ENCODE measurements at places on chromosomes 2 and 18.

GRCh38 chr2:232547991-232548390, 2.4 kb downstream of the TIGD1 start:
- no peak for DNase-seq

DNA sequence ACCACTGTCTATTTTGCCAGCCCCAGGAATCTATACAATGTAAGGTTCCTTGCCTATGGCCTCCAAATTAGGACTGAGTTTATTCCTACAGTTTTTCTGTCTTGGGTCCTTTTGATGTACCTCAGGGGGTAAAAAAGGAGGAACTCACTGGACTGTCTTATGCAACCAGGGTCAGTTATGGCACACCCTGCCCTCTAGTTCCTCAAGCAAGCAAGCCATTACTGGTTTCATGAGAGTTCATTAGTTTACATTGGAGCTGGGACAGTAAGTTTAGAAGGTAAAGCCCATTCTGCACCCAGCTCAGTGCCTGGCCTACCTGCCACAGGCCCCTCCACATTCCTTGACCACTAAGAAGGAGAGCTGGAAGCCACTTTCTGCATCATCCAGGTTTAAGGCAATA, 68.7 kb upstream of the WIPF1 start:
- no peak for DNase-seq

DNA sequence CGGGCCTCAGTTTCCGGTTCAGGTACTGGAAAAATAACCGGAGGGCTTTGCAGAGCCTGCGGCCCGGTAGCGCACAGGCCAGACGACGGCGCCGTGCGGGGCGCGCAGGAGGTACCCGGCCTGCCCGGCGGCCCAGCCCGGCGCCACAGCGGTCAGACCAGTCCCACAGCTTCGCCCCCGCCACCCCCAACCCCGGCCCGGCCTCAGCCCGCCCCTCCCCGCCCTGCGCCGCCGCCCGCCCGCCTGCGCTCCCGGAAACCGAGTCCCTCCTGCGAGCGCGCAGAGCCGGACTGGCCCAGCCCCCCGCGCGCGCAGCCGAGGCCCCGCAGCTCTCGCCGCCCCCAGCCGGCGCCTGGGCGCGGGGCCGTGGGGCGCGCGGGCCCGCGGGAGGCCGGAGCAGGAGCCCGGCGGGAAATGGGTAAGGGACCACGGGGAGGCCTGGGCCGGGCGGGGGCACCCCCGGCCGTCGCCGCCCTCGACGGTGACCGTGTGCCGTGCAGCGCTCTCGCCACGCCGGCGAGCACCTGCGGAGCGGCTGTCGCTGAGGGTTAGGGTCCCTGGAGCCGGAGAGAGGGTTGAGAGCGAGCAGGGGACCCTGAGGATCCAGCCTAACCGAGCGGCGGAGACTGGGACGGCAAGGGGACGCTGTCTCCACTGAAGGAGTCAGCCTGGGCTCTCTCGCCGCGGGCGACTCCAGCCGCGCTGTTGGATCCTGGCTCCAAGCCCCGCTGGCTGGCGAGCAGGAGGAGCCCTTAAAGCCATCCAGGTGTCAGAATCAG, 16.5 kb upstream of the PSD4 start:
- DNase-seq, result peak; percentile 59

DNA sequence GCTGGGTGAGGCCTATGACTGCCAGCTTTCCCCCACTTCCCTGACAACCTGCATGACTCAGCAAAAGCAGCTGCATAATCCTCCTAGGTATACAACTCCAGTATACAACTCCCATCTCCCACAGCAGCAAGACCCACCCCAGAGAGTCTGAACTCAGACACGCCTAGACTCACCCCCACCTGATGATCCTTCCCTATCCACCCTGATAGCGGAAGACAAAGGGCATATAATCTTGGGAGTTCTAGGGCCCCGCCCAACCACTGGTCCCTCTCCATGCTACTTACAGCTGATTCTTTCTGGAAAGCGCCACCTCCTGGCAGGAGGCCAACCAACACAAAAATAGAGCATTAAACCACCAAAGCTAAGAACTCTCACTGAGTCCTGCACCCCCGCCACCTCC, 296.5 kb downstream of the DCC start:
- no peak for DNase-seq

DNA sequence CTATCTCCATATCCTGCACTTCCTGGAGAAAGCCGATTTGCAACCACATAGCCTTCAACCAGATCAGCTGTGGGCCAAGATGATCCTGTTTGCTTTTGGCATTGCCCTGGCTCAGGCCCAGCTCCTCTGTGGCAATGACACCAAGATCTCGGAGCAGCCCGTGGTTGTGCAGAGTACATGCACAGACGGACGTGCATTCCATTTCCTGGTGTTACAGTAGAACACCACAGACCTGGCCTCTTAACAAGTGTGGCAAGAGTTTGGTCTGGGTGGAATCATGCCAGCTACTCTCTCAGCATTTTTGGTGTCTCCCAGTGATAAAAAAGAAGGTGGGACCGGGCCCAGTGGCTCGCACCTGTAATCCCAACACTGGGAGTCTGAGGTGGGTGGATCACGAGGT, 20.0 kb downstream of the MALT1 start:
- DNase-seq, result no peak

DNA sequence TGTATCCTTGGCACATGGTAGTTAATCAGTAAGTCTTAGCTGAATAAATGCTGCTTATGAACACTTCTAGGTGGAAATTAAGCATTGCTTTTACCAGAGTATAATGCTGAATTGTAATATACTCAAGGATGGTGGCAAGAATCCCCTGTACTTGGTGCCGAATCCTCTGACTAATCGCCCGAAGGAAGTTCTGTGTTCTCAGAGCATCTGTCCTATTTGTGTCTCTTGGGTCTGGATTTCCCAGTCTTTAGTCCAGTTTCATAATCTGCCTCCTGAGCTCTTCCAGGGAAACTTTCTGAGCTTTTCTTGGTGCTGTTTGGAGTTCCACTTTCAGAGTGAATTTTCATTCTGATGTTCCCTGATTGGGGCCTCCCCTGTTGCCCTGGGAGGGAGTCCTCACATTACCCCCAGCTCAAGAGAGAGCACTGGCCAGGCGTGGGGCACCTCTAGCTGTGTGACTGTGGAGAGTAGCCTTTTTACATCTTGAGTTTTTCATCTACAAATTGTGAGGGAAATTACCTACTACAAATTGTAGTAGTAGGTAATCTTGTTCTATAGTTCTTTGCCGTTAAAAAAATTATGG, 144.9 kb downstream of the LTBP1 start:
- DNase-seq, result no peak

DNA sequence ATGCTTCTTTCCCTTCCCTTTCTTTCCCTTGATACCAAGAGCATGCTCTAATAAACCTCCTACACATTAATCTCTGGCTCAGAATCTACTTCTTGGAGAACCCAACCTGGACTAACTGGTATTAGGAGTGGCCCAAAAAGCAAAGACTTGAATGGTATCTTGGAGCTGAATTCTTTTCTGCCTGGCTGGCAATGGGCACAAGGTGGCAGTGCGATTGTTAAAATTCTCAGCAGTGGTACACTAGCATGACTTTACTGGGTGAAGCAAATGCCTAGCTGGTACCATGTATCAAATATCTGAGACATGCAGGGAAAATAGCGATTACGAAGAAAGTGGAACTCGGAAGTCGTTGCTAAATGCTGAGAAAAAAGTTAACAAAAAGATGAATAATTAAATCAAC, 376.1 kb downstream of the XIRP2 start:
- peak; percentile 17 for DNase-seq

GRCh38 chr18:27413495-27414401, 228.6 kb upstream of the CHST9 start:
- DNase-seq, result no peak

- DNase-seq, result no peak
Measured at GRCh38 chr18:6649421-6650126, 79.9 kb upstream of the ARHGAP28 start.

GRCh38 chr2:237652181-237652580, 24.8 kb downstream of the LRRFIP1 start:
- no peak for DNase-seq

DNA sequence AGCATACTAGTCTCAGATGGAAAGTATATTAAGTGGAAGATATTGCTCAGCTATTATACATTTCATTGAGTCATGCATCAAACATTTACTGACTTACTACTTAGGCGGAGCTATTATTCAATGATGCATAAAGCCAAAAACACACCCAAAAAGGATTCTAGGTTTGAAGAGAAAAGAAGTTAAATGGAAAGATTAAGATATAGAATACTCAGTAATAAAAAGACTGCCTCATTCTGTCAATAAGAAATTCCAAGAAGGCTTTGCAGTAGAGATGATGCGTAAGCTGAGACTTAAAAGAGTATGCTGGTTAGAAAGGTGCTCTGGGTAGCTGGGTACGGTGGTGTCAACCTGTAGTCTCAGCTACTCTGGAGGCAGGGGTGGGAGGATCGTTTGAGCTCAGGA, 27.6 kb downstream of the STK17B start:
- no peak for DNase-seq

- no peak for DNase-seq
Measured at GRCh38 chr2:183153967-183154366, 29.7 kb downstream of the NUP35 start.

GRCh38 chr18:28174181-28174905, 2.6 kb downstream of the CDH2 start:
- no peak for DNase-seq

DNA sequence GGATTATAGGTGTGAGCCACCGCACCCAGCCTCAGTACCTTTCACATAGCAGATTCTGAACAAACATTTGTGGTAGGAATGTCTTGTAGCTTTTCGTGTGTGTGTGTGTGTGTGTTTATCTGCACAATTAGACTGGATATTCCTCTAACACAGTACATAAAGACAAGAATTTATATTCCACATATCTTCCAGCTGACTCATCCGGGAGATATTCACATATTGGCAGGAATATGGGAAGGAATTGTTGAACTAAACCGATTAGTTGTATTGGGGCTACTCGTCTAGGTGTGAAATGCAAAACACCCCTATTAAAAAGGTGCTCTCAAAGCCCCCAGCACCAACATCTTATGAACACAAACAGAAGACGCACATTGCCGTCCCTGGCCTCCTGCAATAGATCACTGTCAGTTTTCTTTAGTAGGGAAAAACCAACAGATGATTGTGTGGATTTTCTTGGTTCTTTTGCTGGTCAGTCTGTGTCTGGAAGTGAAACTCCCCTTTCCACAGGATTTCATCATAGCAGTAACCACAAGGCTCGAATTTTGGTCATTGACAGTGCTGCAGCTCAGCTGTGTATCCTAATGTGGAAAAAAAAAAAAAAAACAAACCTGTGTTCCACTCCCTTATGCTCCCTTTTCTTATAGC, 208.5 kb upstream of the ACVR2A start:
- no peak for DNase-seq

DNA sequence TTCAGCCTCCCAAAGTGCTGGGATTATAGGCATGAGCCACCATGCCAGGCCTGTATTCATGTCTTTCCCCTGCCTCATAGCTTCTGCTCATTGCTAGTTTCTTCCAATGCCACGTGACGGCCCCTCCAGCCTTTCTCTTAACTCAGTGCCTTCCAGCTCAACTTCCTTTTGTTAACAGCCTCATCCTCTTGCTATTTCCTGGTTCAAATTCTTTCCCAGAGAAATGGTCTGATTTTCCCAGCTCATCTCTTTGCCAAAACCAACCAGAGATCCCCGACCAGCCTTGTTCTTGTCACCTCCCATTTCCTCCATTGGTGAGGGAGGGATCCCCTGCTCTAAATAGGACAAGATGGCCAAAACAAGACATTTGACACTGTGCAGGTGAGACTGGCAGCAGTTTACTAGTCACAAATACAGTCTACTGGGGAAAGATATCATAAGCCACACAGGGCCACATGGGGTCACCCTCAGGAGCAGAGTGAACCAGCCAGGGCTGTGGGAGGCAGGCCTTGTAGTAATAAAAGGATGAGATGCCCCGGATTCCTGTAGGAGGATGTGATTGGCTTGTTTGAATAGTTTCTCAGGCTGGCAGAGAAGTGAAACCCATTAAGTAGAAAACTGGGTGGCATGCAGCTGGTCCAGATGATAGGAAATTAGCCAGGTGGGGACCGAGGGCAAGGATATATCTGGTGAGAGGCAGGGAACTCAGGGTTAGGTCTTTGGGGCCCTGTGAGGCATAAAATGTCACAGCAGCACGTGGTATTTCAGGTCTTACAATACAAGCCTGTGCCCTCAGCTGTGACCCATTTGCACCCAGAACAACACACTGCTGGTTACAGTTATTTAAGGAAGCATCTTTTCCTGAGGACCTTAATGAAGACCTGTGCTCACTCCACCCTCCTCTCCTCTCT, 6.4 kb downstream of the CD207 start:
- DNase-seq, result no peak

DNA sequence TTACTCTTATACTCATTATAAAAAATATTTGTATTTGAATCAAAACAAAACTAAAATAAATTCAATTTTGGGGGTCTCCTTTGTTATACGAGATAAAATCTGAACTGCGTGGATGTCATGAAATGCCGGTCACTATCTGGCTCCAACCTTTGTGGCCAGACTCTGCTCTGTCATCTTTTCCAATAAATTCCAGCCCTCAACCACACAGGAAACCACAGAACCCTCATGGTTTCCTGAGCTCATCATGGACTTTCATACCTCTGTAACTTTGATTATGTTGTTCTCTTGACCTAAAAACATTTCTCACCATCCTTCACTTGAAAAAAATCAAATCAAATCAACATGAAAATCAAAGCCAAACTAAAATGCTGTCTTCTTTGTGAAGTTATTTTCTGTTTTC, 724.7 kb downstream of the METTL4 start:
- DNase-seq, result no peak

DNA sequence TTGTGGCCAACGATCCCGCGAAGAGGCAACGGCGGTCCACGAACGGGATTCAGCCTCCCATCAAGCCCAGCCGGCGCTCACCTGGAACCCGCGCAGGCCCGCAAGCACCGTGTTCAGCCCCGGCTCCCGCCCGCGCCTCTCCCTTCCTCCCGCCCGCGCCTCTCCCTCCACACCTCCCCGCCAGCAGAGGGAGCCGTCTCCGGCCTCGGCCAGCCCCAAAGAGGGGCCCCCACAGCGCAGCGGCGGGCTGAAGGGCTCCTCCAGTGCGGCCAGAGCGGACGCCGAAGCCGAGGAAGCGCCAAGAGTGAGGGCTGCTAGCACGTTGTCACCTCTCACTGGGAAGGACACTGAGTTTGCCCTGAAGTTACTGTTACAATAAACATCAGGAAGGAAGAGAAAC, 55.3 kb upstream of the LAPTM4A start:
- peak; percentile 55 for DNase-seq

- peak; percentile 75 for DNase-seq
Measured at GRCh38 chr2:232674491-232674890, 22.6 kb upstream of the GIGYF2 start.

GRCh38 chr2:86706220-86706619, 13.9 kb upstream of the RMND5A start:
- no peak for DNase-seq

- DNase-seq, result no peak
Measured at GRCh38 chr2:199471443-199472057, 13.8 kb upstream of the SATB2 start.

DNA sequence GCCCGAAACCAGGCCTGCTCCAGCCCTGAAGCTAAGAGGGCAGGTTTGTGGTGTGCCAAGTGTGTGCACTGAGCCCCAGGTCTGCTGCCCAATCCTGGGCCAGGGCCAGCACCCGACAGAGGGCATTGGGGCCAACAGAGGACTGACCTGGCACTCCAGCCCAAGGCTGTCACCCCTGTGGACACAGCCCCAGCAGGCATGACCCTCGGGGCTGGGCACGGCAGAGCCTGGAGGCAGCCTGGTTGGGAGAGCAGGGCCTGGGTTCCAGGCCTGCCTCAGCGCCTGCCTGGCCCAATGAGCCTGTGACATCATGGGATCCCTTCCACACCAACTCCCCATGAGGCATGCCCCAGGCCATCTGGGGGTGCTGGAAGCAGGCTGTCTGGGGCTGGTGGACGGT, 10.8 kb upstream of the SNED1 start:
- DNase-seq, result no peak

GRCh38 chr2:86323273-86324021, 14.0 kb downstream of the REEP1 start:
- no peak for DNase-seq

- DNase-seq, result no peak
Measured at GRCh38 chr2:100882645-100883613, 63.0 kb downstream of the NPAS2 start.

Data from NCI-H2081 (cell line).